ENCODE measurements at places on chromosomes 1 and 21.
A peak's percentile ranks its signal among the peaks of the same experiment; 100 is the strongest.

GRCh38 chr1:214216021-214216420, 64.9 kb upstream of the SMYD2 start:
- DNase-seq = no peak

GRCh38 chr1:34128186-34128889, 36.7 kb downstream of the CSMD2 start:
- no peak for DNase-seq

DNA sequence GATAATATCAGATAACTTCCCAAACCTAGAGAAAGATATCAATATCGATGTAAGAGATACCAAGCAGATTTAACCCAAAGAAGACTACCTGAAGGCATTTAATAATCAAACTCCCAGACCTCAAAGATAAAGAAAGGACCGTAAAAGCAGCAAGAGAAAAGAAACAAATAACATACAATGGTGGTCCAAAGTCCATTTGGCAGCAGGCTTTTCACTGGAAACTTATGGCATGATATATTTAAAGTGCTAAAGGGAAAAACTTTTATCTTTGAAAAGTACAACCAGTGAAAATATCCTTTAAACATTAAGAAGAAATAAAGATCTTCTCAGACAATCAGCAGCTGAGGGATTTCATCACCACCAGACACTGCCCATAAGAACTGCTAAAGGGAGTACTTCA, 812.7 kb upstream of the ADAMTS5 start:
- DNase-seq = no peak

GRCh38 chr1:50289495-50289894, 133.7 kb downstream of the DMRTA2 start:
- no peak for DNase-seq

GRCh38 chr21:41488080-41488479, 19.9 kb downstream of the TMPRSS2 start:
- DNase-seq = no peak

DNA sequence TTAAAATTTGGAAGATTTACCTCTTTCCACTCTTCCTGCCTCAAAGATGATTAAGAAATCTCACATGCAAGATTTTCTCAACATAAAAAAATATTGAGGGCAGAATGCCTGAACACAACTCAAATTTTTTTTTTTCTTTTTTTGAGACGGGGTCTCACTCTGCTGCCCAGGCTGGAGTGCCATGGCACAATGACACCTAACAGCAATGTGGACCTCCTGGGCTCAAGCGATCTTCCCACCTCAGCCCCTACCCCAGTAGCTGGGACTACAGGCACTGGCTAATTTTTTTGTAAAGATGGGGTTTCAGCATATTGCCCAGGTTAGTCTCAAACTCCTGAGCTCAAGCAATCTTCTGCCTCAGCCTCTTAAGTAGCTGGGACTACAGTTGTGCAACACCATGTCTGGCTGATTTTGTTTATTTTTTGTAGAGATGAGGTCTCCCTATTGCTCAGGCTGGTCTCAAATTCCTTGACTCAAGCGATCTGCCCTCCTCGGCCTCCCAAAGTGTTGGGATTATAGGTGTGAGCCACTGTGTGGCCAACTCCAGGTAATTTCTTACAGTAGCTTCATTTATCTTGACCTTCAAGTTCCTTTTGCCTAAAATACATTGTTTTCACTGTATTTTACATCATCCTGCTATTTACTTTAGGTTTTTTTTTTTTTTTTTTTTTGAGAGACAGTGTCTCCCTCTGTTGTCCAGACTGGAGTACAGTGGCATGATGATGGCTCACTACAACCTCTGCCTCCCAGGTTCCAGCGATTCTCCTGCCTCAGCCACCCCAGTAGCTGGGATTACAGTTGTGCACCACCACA, 10.4 kb downstream of the NUCKS1 start:
- DNase-seq = no peak

GRCh38 chr1:26602378-26602959, 72.9 kb downstream of the RPS6KA1 start:
- peak; percentile 41 for DNase-seq

All from NCI-H1930 (cell line).